ENCODE measurements at places on chromosomes 3 and 15. TPM values are rescaled to one million over a fixed set of nuclear protein-coding genes. Genes with fewer than 3 reads are reported as not detected.

DPPA2 gene
- not detected for total RNA-seq

DNA sequence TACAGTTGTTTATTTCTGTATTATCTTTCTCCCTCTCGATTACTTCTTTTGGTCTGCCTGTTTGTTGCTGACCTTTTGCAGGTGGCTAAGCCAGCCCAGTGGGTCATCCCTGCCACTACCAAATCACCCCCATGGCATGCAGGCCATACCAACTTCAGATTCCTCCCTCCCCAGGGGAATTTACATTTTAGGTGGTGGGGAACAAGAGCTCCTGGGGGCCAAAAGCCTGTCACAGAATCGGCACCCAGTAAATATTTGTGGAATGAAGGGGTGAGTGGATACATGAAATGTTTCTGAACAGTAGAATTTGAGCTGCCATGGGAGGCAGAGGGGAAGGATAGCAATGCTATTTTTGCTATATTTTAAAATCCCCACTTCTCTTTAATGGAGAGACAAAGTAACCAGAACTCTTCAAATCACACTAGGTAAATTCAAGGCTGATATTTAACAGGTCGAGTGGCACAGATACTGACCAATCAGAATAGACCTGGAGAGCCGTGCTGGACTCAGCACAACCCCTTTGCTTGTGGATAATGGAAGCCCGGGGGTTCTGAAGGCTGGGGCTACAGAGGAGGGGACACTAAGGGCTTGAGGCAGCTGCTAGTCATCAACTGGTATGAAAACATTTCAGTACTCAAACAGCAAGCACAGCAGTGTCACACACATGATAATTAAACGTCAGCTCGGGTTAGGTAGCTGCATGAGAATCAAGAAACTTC, 54.3 kb upstream of the SMAD3 start:
- no peak overlapping the region for H3K4me3 ChIP-seq
- no peak overlapping the region for H3K27ac ChIP-seq
- no peaks in the 10 kb centered on the region for H3K36me3 ChIP-seq

RTP3 gene
- total RNA-seq: 0.64 TPM

NOX5 gene
- total RNA-seq: 0.13 TPM

SLC22A13 gene
- total RNA-seq: 0.77 TPM

TRIM59 gene
- total RNA-seq: 9.8 TPM
